Glutamatergic neuron (in vitro differentiated cells): ENCODE measurements at places on chromosomes 5 and 9.

DNA sequence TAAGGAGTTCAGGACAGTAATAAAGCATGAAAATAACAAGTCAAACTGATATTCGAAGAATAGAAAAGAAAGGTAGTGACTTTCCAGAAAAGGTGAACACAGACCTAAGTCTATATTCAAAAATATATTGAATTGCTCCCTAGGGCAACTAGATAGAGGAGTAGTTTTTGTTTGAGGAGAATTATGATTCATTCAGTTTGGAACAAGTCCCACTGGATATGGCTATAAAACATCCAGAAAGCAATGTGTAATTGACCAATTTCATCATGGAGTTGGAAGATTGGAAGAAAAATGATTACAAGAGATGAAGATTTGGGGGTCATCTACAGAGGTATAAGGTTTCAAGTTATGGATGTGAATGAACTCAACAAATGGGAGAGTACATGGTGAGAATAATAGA, 117.5 kb upstream of the ZNF462 start:
- H3K27ac ChIP-seq = no peak overlapping the region
- no peaks in the 10 kb centered on the region for H3K27me3 ChIP-seq
- no peak for DNase-seq
- no peaks in the 10 kb centered on the region for H3K4me1 ChIP-seq
- H3K36me3 ChIP-seq = no peaks in the 10 kb centered on the region

DNA sequence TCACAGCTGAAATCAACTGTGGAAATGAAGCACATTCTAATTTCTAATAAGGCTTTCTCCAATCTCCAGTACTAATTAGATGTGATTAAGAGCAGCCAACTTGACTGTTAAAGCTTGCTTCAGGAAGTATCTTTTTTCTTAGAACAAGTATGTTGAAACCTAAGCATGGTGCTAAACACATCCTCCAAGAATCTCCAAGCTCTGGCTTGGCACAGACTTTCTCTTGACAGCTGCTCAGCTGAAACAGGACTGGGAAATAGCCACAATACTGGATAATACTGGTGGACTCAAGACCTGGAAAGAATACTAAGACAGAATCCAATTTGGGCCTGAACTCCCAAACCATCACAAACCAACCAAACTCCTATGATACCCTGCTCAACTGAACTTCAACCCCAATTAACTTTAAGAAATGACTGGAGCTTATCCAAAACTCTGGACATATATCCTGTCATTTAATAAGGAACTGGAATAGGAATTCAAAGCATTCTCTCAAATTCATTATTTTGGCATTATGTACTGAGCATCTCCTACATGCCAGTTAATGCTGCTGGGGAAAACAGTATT, 16.2 kb downstream of the PRKAA1 start:
- H3K27ac ChIP-seq = no peak overlapping the region
- peaks cover 2% of the 10 kb centered on the region for H3K27me3 ChIP-seq
- no peak overlapping the region for H3K4me3 ChIP-seq
- peaks cover 9% of the 10 kb centered on the region for H3K36me3 ChIP-seq
- DNase-seq = no peak
- no peaks in the 10 kb centered on the region for H3K4me1 ChIP-seq

DNA sequence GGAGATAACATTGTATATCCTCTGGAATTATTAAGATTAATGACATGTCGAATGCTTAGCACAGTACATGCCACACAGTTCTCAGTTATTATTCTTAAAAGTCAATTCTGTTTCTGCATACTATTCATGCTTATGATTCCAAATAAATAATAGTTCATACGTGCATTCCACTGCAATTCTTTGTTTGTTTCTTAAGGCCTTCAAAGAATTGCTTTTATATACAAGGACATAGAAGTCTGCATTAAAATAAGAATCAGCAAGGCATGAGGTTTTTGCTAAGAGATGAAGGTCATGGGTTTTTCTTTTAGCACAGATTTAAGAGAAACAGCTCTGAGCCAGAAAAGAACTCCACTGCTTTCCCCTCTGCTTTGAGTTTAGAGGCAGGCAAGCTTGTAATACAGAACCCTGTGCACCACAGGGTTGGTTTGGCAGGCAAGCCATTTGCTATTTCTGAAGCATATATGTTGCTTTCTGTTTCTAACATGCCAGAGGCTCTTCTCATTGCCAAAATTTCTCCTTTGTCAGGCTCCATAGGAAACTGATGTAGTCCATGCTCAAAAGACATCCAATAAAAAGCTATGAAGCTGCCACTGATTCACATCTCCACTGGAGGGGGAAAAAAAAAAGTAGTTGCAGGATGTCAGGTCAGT, 420.6 kb upstream of the TYRP1 start:
- H3K27ac ChIP-seq = no peak overlapping the region
- no peaks in the 10 kb centered on the region for H3K36me3 ChIP-seq
- no peak overlapping the region for H3K4me3 ChIP-seq
- no peak for DNase-seq

- peaks cover 8% of the 10 kb centered on the region for H3K27me3 ChIP-seq
- DNase-seq = no peak
- no peak overlapping the region for H3K27ac ChIP-seq
- peak overlapping the region; percentile 38 for H3K4me3 ChIP-seq
- H3K4me1 ChIP-seq = peaks cover 21% of the 10 kb centered on the region
These were observed 78.1 kb upstream of the UBTD2 start for GRCh38 chr5:172361566-172362238.

DNA sequence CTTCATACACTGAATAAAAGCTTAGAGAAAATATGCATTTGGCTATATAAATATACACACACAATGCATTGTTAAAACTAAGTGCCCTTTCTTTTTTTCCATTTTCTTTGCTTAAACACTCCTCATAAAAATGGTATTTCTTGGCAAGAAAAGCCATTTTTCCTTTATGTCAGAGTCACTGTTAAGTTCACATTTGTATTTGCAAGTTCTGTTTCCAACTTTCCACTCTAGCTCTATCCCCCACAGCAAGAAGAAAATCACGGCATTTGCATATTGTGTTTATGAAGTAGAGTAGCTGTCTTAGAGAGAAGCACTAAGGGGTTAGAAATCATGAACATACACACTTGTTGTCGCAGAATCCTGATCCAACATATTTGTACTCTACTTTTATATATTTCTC, 662.1 kb upstream of the MEF2C start:
- no peaks in the 10 kb centered on the region for H3K36me3 ChIP-seq
- H3K4me3 ChIP-seq = no peak overlapping the region
- no peaks in the 10 kb centered on the region for H3K27me3 ChIP-seq
- DNase-seq = no peak
- H3K27ac ChIP-seq = no peak overlapping the region

DNA sequence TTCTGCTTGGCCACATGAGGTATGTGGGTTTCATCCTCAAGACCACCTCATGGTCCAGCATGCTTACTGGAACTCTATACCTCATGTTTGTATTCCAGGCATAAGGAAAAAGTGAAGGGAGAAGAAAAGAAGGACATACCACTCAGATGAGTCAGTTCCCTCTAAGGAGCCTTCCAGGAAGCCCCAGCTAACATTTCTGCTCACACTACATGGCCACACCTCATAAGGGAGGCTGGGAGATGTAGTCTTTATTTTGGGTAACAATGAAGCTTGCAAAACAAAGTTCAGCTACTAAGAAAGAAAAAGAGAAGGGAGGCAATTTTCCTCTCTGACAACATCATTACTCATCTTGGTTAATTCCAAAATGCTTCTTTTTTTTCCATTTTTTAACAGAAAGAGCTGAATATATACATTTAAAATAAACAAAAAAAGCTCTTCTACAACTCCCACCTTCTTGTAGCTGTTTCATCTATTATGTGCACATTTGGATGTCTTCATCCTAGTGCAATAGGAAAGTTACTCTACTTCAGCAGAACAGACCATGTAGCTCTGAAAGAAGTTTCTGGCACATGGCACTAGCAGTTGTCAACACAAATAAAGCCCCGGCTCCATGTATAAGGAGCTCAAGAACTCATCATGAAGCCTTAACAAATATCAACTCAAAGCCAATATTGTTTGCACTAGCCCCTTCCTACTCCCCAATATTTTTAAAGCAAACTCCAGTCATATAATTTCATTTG, 123.6 kb upstream of the CCDC112 start:
- H3K27ac ChIP-seq = no peak overlapping the region
- H3K4me3 ChIP-seq = no peak overlapping the region
- no peaks in the 10 kb centered on the region for H3K36me3 ChIP-seq
- DNase-seq = no peak
- H3K4me1 ChIP-seq = peaks cover 2% of the 10 kb centered on the region

GRCh38 chr9:86187121-86187520, 72.3 kb downstream of the C9orf153 start:
- DNase-seq = no peak
- peaks cover 12% of the 10 kb centered on the region for H3K36me3 ChIP-seq
- H3K4me3 ChIP-seq = no peak overlapping the region
- H3K27me3 ChIP-seq = peaks cover 3% of the 10 kb centered on the region

GRCh38 chr9:123470121-123470782, 114.3 kb downstream of the CRB2 start:
- no peak for DNase-seq
- peaks cover 3% of the 10 kb centered on the region for H3K27me3 ChIP-seq
- H3K4me1 ChIP-seq = peaks cover 21% of the 10 kb centered on the region
- no peak overlapping the region for H3K4me3 ChIP-seq
- H3K36me3 ChIP-seq = no peaks in the 10 kb centered on the region

GRCh38 chr9:110050925-110051355, 157.0 kb downstream of the C9orf152 start:
- H3K4me1 ChIP-seq = peaks cover 33% of the 10 kb centered on the region
- peak overlapping the region; percentile 99 for H3K4me3 ChIP-seq
- no peak overlapping the region for H3K27ac ChIP-seq
- H3K27me3 ChIP-seq = peaks cover 19% of the 10 kb centered on the region

- peaks cover 9% of the 10 kb centered on the region for H3K36me3 ChIP-seq
- DNase-seq = no peak
- H3K27me3 ChIP-seq = peaks cover 2% of the 10 kb centered on the region
- H3K4me1 ChIP-seq = no peaks in the 10 kb centered on the region
- H3K4me3 ChIP-seq = no peak overlapping the region
These were observed 7.3 kb upstream of the RANBP17 start for GRCh38 chr5:170854566-170854965.

GRCh38 chr9:136133191-136133958, 14.7 kb upstream of the TMEM250 start:
- peaks cover 7% of the 10 kb centered on the region for H3K27me3 ChIP-seq
- peak overlapping the region; percentile 55 for H3K4me3 ChIP-seq
- H3K4me1 ChIP-seq = no peaks in the 10 kb centered on the region
- no peak overlapping the region for H3K27ac ChIP-seq
- no peaks in the 10 kb centered on the region for H3K36me3 ChIP-seq

DNA sequence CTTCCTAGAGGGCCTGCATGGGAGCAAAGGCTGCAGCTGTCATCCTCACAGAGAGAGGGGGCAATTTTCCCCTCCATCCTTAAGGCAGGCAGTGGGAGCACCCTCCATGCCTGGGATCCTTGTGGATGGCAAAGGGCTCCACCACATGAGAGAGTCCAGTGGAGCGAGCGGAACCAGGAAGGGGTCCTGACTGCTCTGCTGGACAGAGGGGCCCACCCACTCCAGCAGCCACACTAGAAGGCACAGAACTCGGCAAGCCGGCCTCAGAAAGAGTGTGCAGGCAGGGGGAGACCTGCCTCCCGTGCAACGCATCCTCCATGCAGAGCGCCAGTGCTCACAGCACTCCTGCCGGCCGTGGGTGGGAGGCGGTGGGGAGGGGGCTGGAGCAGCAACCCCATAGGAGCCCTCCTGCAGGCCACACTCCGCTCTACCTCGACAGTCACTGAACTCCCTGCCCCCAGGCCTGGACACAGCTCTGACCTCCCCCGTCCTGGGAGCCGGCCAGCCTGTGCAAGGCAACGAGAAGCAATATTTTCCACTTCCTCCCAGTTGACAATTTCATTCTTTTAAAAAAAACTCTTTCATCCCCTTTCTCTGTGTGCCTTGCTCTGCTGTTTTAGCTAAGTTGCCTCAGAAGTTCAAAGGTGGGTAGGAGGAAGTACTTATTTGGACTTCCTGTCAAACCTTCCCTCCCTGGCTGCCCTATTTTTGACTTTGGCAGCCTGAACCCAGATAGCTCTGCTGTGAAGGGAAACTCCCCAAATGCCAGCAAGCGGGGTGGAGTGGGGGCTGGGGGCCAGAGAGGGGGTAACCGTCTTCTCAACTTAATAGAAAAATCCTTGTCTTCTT, 5.3 kb upstream of the LCP2 start:
- H3K4me1 ChIP-seq = peaks cover 4% of the 10 kb centered on the region
- no peak overlapping the region for H3K27ac ChIP-seq

- no peak for DNase-seq
- no peak overlapping the region for H3K4me3 ChIP-seq
- peaks cover 2% of the 10 kb centered on the region for H3K4me1 ChIP-seq
- H3K27me3 ChIP-seq = no peaks in the 10 kb centered on the region
- no peaks in the 10 kb centered on the region for H3K36me3 ChIP-seq
These were observed 86.4 kb downstream of the MED10 start for GRCh38 chr5:6291961-6292360.

DNA sequence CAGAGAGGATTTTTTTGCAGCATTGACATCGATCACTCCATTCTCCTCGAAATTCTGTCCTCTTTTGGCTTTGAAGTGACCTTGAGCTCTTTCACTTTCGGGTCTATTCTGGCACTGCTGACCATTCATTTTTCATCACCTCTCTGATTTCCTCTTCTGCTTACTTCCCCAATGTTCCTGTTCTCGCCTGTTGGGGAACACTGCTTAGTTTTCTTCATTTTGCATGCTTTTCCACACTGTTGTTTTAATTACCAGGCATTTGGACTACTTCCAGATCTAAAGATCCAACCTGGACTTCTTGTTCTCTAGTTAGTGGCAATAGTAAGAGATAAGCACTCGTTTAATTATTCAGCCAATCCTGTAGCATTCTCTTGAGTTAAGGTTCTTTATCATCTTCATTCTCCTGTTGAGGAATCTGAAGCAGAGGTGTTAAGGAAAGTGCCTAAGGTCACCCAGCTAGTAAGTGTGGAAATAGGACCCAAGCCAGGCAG, 53.4 kb downstream of the MAN2A1 start:
- H3K27me3 ChIP-seq = peaks cover 5% of the 10 kb centered on the region
- no peak overlapping the region for H3K4me3 ChIP-seq
- peaks cover 37% of the 10 kb centered on the region for H3K4me1 ChIP-seq
- H3K36me3 ChIP-seq = no peaks in the 10 kb centered on the region

DNA sequence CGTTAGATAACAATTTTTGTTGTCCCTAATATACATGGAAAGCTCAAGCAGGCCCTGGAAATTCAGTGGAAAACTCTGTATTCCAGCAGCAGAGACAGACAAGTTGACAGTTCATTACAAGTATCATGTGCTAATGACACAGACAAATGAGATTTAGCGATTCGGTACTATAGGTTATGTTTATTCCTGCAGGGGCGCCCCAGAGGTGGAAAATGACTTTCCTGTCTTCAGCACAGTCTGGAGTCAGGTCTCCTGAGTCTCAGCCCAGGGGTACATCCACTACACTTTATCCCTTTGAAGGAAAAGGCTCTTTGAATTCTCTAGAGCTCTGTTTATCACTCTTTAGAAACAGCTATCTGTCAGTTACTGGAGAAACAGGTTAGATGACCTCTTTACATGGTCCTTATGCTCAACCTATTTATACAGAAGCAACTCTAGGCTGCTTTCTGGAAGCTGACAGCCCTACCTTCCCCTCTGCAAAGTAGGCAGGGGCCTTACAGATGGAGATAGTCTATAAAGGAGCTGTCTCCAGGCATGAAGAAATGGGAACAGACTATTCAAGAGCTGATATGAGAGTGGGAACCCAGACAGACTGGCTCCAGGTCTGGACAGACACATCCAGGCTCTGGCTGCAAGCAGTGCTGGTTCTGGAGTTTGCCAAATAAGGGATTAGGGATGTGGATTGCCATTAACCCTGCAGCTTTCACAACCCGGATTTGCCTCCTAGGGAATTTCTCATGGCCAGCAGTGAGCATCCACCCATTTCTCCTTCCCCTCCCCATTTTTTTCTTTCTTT, 7.2 kb upstream of the SLC31A2 start:
- no peak overlapping the region for H3K27ac ChIP-seq
- H3K27me3 ChIP-seq = peaks cover 2% of the 10 kb centered on the region
- peaks cover 5% of the 10 kb centered on the region for H3K4me1 ChIP-seq
- no peak for DNase-seq
- no peak overlapping the region for H3K4me3 ChIP-seq
- H3K36me3 ChIP-seq = peaks cover 10% of the 10 kb centered on the region
